Occipital lobe (tissue), 3 donors: ENCODE measurements at places on chromosomes 6 and 20.

GRCh38 chr6:34284563-34285447 lies 36.0 kb upstream of the SMIM29 start:
- DNase-seq = no peak

DNA sequence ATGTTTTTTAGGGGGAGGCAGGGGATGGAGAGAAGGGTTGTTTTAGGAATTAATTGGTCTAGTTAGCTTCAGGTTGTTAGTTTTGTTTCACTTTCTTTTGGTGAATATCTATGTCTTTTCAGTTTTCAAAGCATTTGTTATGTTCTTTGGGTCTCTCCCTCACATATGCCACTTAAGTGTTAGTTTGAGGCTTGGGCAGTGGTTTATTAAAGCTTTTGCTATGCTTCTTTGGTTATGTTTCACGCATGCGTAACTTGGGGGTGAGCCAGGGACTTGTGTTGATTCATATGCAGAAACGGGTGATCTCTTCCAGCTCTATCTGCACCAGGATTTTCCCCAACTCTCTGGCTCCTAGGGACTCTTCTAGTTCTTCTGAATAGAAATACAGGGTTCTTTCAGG lies 11.4 kb upstream of the MMS22L start:
- DNase-seq = no peak

DNA sequence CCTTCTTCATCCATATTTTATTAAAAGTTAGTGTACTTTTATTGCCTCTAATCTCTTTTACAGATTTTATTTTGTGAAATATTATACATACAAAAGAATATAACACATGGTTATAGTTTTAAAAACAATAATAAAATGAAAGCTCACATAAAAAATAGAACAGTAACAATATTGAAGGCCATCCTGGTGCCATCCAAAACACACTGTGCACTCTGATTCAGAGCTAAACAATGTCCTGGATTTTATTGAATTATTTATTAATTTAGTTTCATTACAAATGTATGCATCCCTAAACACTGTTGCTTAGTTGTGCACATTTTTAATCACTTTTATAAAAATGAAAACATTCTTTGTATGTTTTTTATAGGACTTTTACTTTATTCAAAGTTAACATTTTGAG lies 32.9 kb downstream of the RNF217 start:
- DNase-seq = no peak

GRCh38 chr6:75563032-75563431 lies 38.6 kb upstream of the SENP6 start:
- DNase-seq = no peak

- no peak for DNase-seq
Measured at GRCh38 chr20:48107560-48107959, 322.3 kb upstream of the SULF2 start.

DNA sequence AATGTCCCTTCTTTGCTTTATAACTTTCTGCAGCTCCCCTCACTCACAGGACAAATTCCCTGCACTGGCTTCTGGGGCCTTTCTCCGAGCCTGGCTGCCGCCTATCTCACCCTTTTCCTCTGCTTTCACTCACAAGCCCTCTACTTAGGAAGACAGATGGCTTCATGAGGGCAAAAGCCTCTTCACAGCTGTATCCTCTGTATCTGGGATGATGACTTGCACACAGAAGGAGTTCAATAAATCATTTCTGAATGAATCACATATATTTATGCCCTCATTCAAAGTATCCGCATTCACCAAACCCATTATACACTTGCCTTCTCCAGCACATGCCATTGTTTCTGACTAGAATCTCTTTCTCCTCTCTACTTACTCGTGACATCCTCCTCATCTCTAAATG lies 159.0 kb upstream of the RIPOR2 start:
- no peak for DNase-seq

DNA sequence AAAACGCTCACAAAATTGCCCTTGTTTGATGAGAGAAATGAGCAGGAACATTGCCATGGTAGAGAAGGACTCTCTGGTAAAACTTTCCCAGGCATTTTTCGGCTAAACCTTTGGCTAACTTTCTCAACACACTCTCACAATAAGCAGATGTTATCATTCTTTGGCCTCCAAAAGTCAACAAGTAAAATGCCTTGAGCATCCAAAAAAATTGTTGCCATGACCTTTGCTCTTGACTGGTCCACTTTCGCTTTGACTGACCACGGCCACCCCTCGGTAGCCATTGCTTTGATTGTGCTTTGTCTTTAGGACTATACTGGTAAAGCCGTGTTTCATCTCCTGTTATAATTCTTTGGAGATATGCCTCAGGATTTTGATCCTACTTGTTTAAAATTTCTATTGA lies 41.1 kb upstream of the PREP start:
- no peak for DNase-seq

GRCh38 chr6:2133716-2134310 lies 111.6 kb downstream of the GMDS start:
- no peak for DNase-seq

- no peak for DNase-seq
Measured at GRCh38 chr6:137673603-137674002, 179.4 kb upstream of the OLIG3 start.

GRCh38 chr20:2387580-2387979 lies 6.9 kb downstream of the TGM6 start:
- no peak for DNase-seq

- DNase-seq = no peak
Measured at GRCh38 chr20:12838261-12838866, 170.4 kb upstream of the SPTLC3 start.

- DNase-seq = no peak
Measured at GRCh38 chr6:100712997-100713396, 168.1 kb downstream of the ASCC3 start.

- DNase-seq = no peak
Measured at GRCh38 chr6:154542747-154543146, 32.3 kb upstream of the CNKSR3 start.

DNA sequence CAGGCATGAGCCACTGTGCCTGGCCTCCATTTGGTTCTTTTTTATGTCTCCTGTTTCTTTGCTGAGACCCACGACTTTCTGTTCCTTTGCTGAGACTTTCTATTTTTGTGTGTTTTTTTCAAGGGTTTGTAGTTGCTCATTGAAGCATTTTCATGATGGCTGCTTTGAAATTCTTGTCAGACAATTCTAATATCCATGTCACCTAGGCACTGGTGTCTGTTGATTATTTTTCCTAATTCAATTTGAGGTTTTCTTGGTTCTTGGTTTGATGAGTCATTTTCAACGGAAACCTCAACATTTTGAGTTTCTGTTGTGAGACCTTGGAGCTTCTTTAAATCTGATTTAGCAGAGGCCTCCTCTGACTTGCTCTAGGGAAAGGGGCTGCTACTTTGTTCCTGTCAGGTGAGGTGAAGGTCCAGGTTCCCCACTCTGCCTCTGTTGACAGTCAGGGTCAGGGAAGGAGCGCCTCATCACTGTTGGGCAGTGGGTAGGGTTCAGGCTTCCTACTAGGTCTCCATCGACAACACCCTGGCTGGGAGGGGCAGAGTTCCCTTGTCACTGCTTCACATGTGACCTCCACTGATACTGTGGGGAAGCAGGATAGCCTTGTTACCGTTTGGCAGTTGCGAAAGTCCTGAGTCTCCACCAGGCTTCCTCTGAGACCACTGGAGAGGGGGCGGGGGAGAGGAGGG lies 67.2 kb upstream of the RNF24 start:
- no peak for DNase-seq

GRCh38 chr6:152404936-152405595 lies 232.1 kb downstream of the SYNE1 start:
- no peak for DNase-seq

DNA sequence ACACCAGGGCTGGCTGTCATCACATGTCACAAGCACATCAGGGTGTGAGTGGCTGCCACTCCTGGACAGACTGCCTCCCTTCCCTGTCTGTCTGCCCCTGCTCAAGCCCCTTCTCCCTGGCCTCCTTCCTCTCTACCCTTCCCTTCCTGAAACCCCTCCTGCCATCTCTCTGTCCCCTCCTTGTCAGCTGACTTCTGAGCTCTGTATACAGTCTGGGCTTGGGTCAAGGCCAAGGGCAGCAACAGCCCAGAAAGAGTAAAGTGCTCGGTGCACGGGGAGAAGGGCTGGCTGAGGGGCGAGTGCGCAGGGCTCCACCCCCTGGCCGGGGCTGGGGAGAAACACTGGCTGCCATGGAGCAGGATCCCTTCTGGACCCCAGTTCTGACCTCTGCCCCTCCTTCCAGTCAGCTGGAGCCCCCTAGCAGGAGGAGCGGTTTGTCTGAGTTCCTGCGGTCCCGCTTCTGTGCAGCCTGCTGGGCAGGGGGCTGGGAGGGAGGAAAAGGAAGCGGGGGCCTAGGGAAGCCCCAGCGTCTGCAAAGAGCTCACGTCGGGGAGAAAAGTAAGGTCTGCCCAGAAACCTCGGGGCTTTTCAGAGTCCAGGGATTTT lies 2.0 kb downstream of the LKAAEAR1 start:
- DNase-seq = no peak

DNA sequence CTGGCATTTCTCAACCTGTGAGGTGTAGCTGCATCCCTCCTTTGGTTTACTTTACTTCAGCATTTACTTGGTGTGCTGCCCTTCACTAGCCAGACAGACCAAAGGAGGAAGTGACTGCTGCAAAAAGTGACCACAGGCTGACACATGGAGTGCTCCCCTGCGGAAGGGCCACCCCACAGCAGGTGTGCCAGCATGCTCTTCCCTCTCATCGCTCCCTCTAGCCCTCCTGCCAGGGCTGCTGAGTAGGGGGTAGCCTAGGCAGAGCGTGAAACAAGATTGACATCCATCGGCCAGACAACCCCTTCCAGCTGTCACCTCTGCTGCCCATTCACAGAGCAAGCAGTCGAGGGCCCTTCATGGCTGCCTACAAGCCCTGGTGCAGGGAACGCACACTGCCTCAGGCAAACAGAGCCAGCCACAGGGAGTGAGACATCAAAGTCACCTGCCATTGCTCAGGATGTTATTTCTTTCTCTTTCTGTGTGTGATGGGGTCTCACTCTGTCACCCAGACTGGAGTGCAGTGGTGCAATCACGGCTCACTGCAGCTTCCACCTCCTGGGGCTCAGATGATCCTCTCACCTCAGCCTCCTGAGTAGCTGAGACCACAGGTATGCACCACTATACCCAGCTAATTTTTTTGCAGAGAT lies 102.0 kb upstream of the RPS6KA2 start:
- no peak for DNase-seq

GRCh38 chr6:85418059-85418458 lies 31.8 kb upstream of the NT5E start:
- DNase-seq = no peak

DNA sequence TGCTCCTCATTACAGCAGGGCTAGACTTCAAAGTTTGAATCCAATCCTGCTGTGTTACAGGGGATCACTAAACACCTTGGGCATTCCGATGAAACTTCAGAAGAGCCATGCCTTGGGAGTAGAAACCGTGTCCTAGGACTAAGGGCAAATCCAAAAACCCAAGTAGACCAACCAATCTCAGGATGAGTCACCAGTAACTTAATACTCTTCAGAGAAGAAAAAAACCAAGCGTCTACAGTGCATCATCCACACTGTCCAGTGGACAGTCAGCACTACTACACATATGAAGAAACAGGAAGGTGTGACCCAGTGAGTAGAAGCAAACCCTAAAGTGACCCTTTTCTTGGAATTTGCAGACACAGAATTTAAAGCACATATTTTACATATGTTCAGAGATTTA lies 39.5 kb upstream of the VAPB start:
- no peak for DNase-seq

GRCh38 chr6:108165714-108166663 lies at the start of gene NR2E1:
Gene NR2E1, plus strand, starts transcription at chr6:108166022. Its CDS starts 744 bp downstream, at chr6:108166766.
- no peak for DNase-seq

- no peak for DNase-seq
Measured at GRCh38 chr6:56223995-56224394, 23.4 kb downstream of the COL21A1 start.

GRCh38 chr20:62305765-62306413 lies 3.1 kb downstream of the ADRM1 start:
- DNase-seq = no peak

DNA sequence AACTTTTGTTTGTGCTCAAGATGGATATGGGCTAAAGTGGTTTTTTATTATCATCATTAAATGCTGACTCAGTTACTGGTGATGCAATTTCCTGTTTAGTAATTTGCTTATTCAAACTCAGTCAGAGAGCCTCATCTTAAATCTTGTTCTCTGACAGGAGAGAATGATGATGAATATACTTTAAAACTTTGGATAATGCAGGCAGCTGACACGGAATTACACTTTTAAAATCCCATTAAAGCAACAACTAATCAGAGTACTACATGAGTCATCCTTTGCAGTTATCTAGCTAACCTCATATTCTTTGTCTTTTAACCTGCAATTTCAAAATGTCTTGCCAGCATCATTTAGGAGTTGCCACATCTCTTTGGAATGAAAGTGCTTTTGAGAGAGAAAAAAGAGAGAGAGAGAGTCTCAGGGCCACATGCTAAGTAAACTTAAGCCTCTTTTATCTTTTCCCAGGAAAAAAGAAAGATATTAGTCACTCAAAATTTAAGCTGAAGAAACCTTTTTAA lies 9.2 kb upstream of the C6orf141 start:
- DNase-seq = no peak

- no peak for DNase-seq
Measured at GRCh38 chr20:63310265-63310991, 17.4 kb downstream of the COL20A1 start.

DNA sequence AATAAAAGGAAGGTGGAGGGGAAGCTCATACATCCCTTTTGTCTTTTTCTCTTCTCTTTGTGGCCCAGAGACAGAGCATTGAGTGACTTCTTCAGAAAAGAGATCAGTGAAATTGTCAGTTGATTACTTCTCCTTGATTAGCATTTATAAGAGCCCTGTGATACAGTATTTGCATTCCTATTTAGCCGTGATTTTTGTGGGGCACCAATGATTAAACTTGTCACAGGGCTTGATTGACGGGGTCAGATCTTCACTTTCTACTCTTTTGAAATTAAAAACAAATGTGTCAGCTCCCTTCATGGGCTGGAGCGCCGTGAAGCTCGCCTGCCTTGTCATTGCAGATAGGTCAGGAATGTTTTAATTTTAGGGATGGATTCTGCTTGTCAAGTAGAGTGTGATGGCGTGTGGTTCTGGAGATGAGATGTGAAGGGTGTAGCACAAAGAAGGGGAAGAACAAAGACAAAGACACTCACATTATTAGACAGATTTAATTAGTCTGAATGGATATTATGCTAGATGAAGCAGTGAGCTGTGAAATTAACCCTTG lies 166.8 kb downstream of the ZNF217 start:
- DNase-seq = no peak

DNA sequence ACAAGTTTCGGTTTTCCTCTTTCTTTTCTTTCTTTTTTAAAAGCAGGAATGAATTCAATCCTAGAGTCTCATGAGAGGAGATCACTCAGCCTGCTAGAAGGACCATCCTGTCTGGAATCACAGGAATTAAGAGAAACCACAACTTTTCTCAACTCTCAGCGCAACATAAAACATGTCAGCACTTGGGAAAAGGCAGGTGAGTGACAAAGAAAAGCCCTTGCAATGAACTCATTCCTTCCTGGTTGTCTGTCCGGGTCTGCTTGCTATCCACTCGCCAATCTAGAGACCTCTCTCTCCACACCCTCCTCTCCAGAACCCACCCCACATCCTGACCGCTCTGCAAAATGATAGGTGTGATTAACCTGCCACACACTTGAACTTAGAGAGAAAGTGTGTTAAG lies 253.8 kb downstream of the LY86 start:
- no peak for DNase-seq
